ENCODE measurements at places on chromosomes 1 and 21.

- no peak for DNase-seq
These were observed 1.1 kb downstream of the CEP350 start for GRCh38 chr1:179955731-179956130.

GRCh38 chr1:115539736-115540135 lies 102.0 kb upstream of the VANGL1 start:
- DNase-seq = no peak

GRCh38 chr1:88753506-88753905 lies 69.4 kb downstream of the PKN2 start:
- no peak for DNase-seq

DNA sequence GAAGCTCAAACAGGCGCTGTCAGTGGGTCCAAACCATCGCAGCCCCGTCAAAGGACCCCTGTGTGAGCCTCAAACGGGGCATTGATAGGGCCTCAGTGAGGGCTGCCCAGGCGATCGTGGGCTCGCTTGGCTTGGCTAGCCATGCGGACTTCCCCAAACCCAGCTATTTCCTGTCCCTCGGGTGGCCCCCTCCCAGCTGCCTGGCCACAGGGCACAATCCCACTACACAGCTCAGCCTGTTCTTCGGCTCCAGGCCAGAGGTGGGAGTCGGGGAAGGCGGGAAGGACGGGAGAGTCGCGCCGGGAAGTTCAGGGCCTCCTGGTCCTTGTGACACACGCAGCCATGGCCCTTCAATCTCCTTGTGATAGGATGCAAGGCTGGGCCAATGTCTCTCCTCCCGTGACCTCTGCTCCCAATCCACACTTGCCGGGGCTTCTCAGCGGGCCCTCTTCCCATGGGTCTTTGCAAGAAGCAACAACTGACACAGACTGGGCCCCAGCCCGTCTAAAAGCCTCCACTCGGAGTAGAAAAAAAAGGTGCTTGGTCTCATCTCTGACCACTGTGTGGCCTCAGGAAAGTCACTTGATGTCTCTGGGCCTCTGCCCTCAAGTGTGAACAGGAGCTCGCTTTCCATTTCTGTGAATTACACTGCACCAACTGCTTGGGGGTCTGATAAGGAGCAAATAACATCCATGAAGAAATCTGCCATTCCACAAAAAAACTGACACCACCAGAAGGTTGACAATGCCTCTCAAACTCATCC lies 7.1 kb upstream of the MATN1 start:
- no peak for DNase-seq

DNA sequence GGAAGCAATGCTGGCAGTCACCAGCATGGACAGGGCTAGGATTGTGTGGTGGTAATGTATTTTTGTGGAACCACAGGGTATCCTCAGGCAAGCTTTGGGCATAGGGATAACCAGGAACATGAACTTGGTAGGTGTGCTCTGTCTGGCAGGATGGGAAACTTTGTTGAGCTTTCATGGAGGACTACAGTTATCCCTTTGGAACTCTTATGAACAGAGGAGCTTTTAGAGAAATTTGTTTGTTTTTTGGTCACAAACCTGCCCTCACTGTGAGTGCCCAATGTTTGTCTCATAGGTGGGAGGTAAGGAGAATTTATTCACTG lies 54.4 kb downstream of the MACF1 start:
- no peak for DNase-seq
